ENCODE measurements at places on chromosomes 5 and 9.

DNA sequence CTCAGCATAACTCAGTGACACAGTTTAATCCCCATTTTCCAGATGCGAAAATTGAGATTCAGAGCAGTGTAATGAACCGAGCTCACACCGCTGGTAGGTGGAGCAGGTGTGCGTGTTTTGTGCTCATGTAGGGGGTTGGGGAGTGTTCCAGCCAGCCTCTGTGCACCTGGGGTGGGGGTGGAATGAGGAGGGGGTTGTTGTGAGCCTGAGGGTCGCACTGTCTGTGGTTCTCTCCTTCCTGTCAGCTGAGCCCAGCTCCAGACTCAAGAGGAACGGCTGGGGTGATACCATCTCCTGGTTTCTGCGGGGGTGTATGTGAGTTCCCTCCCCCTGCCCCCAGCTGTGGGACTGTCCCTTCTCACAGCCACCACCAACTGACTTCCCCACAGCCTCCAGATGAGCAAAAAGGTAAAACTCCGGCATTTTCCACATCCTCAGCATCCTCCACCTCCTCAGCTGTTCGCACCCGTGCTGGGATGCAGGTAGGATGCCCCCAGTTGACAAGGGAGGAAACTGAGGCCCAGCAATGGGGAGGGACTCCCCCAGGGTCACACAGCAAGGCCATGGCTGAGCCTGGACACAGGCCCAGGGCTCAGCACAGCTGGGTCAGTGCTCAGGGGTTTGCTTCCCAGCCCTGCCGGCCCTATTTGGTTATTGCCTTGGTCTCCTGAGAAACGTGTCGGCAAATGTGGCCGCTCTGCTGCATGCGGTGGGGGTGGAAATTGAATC, 2.1 kb downstream of the SH2D3C start:
- DNase-seq = no peak

- peak; percentile 18 for DNase-seq
Observed at GRCh38 chr5:140480310-140481014, 67.0 kb upstream of the EIF4EBP3 start.

DNA sequence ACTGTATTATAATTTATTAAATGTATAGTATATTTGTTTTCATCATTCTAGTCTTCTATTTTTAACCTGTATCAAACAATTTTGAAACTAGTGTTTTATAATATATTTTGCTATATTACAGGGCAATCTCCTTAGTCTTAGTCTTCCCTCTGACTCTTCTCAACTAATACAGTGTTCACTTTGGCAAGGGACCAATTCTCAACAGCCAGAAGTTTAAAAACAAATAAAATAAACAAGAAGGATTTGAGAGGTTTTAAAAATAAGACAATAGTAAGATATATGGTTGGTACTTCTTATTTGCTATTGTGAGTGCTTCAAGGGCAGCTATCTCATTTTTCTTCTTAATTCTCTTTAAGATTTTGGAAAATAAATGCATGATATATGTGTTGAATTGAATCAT, 167.2 kb downstream of the RAB3C start:
- no peak for DNase-seq

- DNase-seq = peak; percentile 57
Observed at GRCh38 chr5:109413458-109413857, 3.7 kb upstream of the PJA2 start.

GRCh38 chr9:3585606-3586005, 59.8 kb upstream of the RFX3 start:
- no peak for DNase-seq

DNA sequence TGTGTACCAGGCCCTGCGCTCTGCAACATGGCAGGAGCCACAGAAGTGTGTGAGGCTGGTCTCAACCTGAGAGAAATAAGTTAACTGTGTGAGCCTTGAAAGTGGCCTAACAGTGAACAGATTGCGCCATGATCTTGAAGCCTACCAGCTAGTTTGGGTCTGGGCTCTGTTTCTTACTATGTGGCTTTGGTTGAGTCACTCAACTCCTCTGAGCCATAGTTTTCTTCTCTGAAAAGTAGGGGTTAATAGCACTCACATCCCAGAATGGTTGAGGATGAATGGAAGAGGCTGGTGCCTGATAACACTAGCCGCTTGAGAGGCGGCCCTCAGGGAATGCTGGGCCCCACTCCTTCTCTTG, 121.5 kb downstream of the RGS3 start:
- DNase-seq = peak; percentile 24

- DNase-seq = peak; percentile 69
Observed at GRCh38 chr9:32500768-32501167, 25.2 kb downstream of the RIGI start.

GRCh38 chr5:57825031-57825686, 342.5 kb upstream of the ACTBL2 start:
- DNase-seq = peak; percentile 87

DNA sequence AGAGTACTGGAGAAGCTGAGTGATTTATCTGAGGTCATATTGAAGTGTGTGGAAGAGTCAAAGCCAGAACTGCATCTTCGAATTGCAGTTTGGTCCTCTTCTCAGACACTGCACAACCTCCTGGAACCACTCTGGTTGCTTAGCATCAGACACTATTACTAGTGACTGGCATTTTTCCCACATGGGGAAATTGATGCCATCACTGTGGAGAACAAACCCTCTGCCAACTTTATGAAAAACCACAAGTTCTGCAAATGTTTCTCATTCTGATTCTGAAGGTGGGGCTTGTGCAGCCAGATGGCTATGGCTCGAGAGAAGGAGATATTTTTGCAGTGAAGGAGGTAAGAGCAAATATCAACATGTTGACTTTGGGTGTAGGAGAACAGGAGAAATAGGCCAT, 67.2 kb downstream of the KCTD16 start:
- DNase-seq = no peak

GRCh38 chr9:99678566-99678965, 143.1 kb upstream of the NR4A3 start:
- no peak for DNase-seq

GRCh38 chr5:14086261-14086660, 56.9 kb upstream of the TRIO start:
- peak; percentile 29 for DNase-seq

DNA sequence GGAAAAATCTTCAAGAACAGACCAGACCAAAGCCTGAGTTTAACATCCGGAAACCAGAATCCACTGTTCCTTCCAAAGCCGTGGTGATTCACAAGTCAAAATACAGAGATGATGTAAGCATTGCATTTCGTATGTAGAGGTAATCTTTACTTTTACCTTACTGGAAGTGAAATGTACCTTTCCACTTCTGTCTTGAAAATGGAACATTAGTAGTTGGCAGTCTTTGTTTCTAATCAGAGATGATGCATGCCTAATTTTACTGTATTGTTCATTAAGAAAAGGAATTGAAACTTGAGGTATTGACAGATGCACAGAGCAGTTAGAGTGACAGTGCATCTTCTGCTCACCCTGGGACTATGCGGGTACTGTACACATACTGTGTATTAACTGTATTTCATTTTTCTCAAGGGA, 34.6 kb downstream of the HABP4 start:
- peak; percentile 26 for DNase-seq

DNA sequence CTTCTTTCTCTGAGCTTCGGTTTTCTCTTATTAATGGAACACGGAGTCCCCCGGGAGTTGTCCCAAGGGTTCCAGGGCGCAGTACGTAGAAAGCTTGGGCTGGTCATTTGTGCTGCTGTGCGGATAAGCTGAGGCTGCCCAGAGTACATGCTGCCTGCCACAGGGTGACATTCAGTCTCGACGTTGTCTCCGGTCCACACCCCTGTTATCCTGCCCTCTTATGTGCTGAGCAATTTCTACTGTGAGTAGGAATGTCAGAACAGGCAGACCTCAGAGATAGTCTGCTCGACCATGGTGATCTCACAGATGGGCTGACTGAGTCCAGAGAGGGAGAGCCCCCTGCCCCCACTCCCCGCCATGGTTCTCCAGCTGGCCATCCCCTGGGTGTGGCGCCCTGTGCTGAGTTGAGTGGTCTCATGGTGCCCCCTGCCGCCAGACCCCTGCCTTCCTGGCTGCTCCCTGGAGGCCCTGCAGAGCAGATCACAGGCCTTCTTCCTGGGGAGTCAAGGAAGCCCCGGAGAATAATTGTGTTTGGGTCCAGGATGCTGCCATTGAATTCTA, 124.0 kb downstream of the RGS3 start:
- DNase-seq = peak; percentile 45

GRCh38 chr5:143373076-143373475, 30.4 kb downstream of the NR3C1 start:
- no peak for DNase-seq

GRCh38 chr5:62143268-62144229, 162.5 kb upstream of the KIF2A start:
- peak; percentile 37 for DNase-seq

DNA sequence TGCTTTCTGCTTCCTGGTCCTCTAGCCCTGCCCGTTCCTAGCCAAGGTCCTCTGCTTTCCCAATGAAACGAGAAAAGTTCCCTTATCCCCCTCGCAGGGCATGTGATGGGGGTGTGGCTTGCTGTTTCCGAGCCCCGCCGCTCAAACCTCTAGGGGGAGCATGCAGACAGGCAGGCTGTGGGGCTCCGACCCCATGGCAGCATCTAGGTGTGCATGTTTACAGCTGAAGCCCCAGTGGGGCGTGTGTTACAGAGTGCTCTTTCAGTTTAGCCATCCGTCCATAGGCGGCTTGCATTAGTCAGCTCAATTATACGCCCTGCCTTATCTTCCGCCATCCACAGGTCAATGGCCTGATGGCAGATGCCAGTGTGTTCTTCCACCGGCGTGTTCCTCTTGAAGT, 48.3 kb upstream of the SPATA31E1 start:
- DNase-seq = no peak

DNA sequence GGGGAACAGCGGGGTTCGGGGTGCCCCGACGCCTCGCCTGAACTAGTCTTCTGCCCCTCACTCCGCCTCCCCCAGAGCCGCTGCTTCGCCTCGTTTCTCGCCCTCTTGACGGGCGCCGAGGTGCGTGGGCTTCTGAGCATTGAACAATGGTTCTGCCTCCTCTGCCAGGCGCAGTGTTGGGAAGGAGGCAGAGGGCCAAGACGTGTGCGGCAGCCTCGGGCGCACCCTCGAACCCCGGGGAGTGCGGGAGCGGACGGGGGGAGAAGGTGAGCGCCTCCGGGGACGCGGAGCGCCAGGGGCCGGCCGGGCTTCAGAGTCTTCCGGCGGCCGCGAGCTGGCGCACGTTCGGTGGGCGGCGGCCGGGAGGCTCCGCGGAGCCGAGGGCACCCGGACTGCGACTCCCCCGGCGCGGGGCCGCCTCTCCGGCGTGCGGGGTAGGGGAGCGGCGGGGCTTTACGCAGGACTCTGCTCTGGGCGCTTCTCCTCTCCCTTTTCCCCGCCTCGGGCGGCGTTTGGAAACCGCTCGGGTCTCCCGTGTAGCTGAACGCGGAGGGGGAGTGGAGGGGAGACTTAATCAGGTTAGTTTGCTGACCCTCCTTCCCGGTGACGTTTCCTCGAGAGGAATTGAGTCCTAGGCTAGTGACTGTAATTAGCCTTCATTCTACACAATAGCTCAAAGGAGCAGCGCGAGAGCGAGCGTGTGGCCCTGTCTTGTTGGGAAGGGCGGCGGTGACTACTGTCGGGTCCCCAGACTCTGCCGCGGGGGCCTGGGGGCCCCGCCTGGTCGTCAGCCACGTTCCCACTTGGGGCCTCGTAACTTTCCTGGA, 1.1 kb downstream of the VLDLR start:
- peak; percentile 9 for DNase-seq

DNA sequence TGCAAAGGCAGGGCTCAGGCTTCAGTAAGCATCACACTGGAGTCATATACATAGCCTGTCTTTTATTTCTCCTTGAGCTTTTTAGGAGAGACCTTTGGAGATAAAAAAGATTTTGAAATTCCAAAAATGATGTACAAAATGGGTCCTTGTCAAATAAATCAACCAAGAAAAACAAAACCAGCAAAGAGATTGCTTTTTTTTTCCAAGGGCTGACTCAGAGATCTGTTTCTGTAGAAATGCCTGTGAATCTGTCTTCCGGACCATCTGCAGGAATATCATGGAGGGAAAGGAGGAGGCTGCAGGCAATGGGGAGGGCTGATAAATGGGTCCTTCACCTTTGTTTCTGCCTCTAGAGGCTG, 77.4 kb downstream of the SLIT3 start:
- DNase-seq = no peak

- no peak for DNase-seq
Observed at GRCh38 chr5:67221487-67222242, 25.1 kb upstream of the CD180 start.

GRCh38 chr5:82538339-82539034, 260.3 kb upstream of the RPS23 start:
- DNase-seq = no peak

GRCh38 chr9:80351612-80352011, 779.8 kb downstream of the TLE4 start:
- no peak for DNase-seq

DNA sequence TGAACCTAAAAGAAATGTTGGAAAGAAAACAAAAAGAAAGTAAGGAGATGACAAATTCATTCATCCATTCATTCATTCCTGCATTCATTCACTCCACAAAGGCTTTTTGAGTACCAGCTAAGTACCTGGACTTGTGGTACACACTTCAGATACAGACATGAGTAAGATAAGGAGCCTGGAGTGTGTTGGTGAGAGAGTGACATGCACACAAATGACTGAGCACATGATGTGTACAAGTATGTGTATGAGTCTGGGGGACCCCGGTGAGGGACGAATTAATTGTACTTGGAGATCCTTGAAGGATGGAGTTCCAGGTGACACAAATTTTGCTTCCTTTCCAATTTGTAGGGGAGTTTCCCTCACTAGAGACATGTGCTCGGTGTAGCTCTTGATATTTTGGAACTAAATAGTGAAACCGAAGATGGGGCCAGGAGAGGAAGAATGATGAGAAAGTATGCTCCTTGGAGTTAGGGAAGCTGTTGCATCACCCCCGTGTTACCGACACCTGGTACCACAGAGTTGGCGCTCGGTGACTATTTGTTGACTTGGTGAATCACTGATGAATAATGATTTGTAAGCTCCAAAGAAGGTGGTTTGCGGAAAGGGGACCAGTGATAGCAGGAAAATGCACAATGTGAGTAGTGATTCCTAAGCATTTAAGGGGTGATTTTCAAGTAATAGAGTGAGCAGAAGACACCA, 509.8 kb downstream of the CCDC171 start:
- peak; percentile 98 for DNase-seq

GRCh38 chr5:43422143-43422542, 10.0 kb upstream of the CCL28 start:
- DNase-seq = peak; percentile 77

- no peak for DNase-seq
Observed at GRCh38 chr5:142281008-142281367, 43.8 kb downstream of the SPRY4 start.

All from iris pigment epithelial cell (primary cell).